ENCODE measurements at places on chromosomes 1 and 21. TPM values are rescaled to one million over a fixed set of nuclear protein-coding genes. Genes with fewer than 3 reads are reported as not detected.

GRCh38 chr1:245835386-245835785 lies 671.7 kb downstream of the SMYD3 start:
- no peak for DNase-seq

GRCh38 chr1:43453442-43454269 lies at the start of gene HYI:
HYI (minus strand) TSS chr1:43453931; CDS start chr1:43453793, 138 bp downstream.
- no peak for DNase-seq

The OR6K3 gene
- not detected for total RNA-seq

GRCh38 chr1:162422662-162423375 lies 10.9 kb upstream of the SH2D1B start:
- peak; percentile 87 for DNase-seq

The PRKCZ gene
- not detected for total RNA-seq

DNA sequence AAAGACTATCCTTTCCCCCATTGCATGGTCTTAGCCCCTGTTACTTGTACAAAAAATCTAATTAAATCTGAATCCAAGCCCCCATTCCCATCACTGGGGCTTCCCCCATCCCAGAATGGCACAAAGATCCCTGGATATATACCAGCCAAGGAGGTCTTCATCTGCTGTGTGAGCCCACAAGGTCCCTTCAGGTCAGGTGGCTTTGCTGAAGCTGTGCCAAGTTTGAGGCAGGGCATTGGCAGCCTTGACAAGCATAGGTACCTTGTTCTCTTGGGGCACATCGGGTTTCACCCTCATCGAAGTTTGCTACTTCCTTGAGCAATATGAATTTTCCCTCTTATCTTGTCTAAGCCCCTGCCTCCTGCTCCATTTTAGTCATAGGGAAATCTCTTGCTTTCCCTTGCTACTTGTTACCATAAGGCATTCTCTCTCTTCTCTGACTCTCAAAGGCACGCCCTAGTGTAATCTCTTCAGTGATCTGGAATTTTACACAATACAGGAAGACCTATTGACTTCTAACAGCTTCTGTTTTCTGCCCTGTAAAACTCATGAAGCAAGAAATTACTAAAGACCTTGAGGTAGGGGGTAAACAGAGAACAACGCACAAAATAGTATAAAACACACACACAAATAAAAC lies 71.4 kb upstream of the COG2 start:
- no peak for DNase-seq

The SPRR1B gene
- not detected for total RNA-seq

DNA sequence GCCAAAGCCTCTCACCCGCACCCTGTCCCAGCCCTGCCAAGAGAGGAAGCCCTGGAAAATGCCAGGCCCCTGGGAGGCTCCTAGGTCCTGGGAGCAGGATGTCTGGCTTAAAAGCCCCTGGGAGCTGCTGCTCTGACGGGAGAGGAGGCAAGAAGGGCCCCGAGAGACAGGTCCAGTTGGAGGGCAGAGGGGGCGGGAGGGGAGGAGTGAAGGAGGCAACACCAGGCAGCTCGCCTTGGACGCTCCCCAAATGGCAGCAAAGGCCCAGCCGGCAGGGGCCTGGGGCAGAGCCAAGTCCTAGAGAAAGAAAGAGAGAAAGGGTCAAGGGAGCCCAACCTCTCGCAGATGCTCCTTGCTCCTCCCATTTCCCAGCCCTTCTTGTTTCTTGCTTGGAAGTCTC lies 6.8 kb downstream of the ETV3L start:
- DNase-seq, result no peak

The SLC1A7 gene
- not detected for total RNA-seq

GRCh38 chr1:94660994-94661393 lies 119.4 kb upstream of the F3 start:
- DNase-seq, result no peak

GRCh38 chr21:44670642-44671432 lies 4.1 kb upstream of the KRTAP12-2 start:
- DNase-seq, result no peak

The KRTAP10-12 gene
- total RNA-seq, result not detected

- DNase-seq, result no peak
Measured at GRCh38 chr1:194279975-194280374, 1093.6 kb upstream of the B3GALT2 start.

The HS2ST1 gene
- total RNA-seq, result 9.6 TPM

GRCh38 chr1:93714356-93714755 lies 32.7 kb upstream of the BCAR3 start:
- DNase-seq, result no peak

GRCh38 chr1:209756615-209757445 lies 977 bp downstream of the TRAF3IP3 start:
- DNase-seq, result no peak

DNA sequence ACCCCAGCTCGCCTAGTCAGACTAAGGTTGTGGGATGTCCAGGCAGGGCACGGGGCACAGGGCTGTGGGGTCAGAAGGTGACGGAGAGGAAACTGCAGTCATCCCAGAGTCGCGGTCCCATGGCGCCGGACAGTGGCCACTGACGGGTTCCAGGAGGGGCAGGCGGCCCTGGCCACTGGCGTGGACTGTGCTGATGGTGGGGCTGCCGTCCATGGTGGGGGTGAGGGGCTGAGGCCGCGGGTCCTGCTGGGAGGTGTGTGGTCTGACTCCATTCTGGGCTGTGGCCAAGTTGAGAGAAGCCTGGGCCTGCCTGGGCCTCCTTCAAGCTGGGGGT lies 32.0 kb downstream of the PCNT start:
- no peak for DNase-seq

DNA sequence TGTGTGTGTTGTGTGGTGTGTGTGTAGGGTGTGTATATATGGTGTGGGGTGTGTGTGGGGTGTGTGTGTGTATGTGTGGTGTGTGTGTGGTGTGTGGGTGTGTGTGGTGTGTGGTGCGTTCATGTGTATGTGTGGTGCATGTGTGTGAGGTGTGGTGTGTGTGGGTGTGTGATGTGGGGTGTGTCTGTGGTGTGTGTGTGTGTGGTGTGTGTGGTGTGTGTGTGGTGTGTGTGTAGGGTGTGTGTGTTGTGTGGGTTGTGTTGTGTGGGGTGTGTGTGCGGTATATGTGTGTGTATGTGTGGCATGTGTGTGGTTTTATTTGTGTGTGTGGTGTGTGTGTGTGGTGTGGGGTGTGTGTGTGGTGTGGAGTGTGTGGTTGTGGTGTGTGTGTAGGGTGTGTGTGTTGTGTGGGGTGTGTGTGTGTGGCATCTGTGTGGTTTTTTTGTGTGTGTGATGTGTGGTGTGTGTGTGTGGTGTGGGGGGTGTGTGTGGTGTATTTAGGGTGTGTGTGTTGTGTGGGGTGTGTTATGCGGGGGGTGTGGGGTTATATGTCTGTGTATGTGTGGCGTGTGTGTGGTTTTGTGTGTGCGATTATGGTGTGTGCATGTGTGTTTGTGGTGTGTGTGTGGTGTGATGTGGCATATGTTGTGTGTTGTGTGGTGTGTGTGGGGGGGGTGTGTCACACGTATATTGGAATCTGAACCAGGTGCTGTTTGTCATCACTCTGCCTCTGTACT lies 17.1 kb upstream of the ZBTB21 start:
- no peak for DNase-seq

The CRYZL1 gene
- total RNA-seq, result 38.9 TPM

The HTR6 gene
- not detected for total RNA-seq

DNA sequence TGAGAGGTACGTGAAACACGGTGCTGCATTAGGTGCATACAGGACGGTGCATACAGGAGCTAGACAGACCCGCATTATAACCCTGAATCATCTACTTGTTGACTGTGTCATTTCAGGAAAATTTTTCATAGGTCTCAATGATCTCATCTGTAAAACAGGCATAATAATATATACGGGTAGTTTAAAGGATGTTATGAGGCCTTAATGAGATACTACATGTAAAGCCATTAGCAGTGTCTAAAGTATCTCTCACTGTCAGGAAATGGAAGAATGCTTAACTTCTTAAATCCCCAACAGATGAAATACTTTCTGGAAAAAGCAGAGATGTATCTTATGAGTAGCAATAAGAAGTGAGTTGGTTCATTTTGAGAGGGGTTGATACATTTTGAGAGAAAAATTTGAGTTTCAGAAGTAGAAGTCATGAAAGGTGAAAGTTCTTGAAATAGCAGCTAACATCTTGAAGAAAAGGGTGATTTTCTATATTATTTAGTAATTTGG lies 669.6 kb downstream of the PTPRC start:
- no peak for DNase-seq

- no peak for DNase-seq
Measured at GRCh38 chr1:64757213-64757612, 12.3 kb downstream of the RAVER2 start.

DNA sequence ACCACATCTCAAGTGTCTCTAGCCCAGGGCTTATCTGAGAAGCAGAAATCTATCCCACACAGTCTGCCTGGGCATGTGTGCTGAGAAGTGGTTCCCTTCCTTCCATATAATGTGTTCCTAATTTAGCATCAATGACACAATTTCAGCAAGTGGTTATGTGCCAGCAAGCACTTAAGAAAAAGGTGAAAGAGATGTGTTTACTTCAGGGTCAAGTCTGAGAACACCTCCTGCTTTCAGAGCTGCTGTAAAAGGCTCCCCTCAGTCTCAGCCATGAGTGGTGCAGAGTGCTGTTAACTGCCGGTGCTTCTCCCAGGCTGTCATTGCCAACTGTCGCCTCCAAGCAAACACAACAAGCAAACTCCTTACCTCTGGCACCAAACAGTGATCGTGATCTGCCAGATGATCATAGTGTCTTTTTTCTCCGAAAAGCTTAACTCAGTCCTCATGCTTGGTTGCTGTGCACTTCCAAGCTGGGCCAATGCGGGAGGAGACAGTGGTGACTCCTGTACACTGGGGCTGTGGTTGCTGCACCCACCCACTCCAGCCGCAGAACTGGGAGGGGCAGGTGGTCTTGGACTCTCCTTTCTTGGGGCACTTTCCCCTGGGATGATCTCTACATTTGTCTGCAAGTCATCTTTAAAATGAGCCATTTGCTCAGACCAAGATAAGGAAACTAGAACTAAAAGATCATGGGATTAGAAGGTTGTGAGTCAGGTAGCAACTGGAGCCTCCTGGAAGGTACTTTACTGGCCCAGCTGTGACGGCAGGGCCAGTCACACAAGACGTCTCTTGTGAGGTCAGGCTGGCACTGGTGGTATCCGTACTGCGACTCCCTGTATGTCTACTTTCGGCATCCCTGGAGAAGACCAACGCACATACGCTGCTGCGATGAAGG lies 32.4 kb downstream of the ATP1A1 start:
- DNase-seq, result peak; percentile 69

DNA sequence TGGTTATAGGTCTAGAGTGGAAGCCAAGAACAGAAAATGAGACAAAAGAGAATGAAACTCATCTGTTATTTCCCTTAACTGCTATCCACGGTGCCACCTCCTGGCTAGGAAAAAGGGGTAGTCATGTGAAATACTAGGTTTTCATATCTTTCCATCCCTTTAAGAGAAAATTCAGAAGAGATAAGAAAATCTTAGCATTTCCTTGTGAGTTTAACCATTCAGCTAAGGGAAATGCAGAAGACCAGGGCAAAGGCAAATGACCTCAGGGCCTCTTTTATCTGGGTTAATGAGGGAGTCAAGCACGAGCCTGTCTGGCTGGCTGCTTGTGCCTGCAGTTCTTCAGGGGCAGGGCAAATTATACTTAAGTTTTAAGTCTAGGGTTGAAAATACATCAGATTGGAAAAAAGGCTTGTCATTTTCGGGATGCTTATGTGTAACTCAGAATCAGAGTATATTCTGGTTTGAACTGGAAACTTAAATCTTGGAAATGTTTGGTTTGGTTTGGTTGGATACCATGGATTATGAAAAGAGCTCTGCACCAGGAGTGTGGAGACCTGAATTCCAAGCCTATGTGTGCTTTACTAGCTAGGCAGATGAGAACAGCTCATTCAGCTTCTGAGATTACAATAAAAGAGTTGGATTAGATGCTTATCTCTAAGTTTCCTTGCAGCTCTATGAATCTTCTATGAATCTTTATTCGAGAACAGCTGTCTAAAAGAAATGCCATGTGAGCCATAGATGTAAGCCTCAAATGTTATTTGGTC lies 19.9 kb downstream of the NIBAN1 start:
- peak; percentile 51 for DNase-seq

DNA sequence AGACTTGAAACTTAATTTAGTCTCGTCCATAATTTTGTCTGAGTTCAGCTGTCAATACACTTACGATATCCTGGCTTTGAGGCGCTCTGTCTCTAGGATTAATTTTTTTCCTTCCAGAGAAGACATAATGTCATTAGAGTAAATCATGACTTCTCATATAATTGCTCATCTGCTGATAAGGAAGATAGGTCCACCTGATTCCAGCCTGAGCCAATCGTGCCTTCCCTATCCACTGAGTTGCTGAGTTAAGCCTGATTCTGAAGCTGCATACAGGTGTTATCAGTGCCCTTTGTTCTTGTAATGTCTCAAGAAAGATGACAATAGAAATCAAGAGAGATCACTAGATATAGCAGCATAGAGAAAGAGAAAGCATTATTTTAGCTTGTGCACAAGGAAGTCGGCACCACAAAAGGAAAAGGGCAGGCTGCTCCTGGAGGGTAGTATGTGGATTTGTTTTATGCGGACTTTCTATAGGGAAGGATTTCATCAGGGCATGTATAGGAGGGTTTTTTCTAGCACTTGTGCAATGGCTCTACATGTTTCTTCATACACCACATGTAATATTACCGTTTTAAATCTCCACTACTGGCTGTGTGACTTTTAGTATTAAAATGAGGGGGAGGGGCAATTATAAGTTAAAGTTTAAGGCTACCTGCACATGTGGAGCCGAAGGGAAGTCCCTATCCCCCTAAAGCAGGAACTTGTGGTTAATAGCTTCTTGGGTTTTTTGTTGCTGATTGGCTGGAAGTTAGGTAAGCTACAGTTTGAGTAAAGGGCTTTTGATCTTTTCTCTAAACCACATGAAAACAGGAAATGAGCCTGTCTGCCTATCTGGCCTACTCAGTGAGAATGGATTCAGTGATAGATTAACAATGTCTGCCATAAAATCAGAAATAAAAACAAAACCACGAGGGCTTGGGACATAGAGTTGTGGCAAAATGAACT lies 133.4 kb downstream of the PLPPR5 start:
- DNase-seq, result peak; percentile 50

DNA sequence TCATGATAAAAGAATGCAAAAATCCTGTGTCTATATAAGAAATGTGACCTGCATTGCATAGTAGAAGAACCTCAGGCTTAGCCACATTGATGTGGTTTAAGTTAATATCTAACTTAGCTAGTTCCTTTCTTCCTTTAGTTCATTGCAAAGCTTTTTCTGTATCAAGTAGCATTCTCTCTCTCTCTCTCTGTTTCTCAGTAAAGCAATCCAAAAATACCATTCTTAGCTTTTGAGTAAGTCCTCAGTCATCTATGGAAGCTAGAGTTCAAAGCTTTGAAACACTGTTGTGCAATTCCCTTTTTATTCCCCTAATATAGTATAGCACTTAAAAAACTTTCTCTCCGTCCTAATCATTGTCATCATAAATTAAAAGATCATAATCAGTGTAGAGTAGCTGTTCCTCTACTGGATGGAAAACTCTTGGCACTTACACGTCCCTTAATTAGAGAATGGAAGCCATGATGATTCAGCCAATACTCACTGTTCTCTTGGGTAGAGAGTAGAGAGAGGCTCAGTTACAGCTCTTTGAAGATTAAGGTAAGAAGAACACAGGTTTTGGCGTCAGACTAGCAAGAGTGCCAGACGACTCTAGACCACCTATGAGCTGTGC lies 350.3 kb upstream of the LYPLAL1 start:
- DNase-seq, result no peak

- no peak for DNase-seq
Measured at GRCh38 chr1:58789996-58790660, 6.3 kb upstream of the JUN start.
